ENCODE measurements at places on chromosomes 3 and 15.
A peak's percentile ranks its signal among the peaks of the same experiment; 100 is the strongest.

- DNase-seq: no peak
Measured at GRCh38 chr3:128494367-128494650, 1.3 kb upstream of the GATA2 start.

- DNase-seq: no peak
Measured at GRCh38 chr3:119368298-119368697, 74.1 kb downstream of the ARHGAP31 start.

DNA sequence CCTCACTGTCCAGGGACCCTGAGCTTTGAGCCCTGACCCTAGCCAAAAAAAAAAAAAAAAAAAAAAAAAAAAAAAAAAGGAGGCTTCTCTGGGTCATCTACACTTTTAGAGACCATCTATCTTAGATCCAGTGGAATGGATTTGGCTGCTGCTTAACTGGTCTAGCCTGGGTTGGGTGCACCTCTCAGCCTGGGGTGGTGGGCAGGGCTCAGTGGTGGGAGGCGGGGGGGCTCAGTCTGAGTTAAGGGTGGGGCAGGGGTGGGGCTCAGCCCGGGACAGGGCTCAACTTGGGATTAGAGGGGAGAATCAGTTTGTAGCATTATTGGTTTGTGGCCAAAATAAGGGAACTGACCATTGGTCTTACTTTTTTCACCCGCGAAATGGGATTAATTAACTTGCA, 139.2 kb downstream of the TPRA1 start:
- DNase-seq: no peak

GRCh38 chr3:180973543-180973942, 16.0 kb downstream of the DNAJC19 start:
- no peak for DNase-seq

GRCh38 chr3:183272142-183272541, 19.1 kb downstream of the B3GNT5 start:
- DNase-seq: no peak

DNA sequence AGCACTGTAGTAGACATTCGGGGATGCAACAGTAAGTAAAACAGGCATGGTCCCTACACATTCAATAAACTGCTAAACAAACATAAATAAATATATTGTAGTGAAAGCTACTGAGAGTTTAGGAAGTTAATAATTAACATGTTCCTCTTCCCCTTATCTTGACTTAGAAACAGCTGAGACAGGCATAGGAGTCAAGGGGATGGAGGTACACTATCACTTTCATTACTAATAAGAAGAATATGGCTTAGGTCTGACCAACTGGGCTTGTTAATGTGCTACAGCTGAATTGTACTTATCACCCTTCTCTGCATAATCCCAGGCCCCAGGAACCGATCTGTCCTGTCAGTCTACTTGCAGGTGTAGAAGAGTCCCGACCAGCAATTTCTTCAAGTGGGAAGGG, 116.3 kb upstream of the DAZL start:
- DNase-seq: no peak

DNA sequence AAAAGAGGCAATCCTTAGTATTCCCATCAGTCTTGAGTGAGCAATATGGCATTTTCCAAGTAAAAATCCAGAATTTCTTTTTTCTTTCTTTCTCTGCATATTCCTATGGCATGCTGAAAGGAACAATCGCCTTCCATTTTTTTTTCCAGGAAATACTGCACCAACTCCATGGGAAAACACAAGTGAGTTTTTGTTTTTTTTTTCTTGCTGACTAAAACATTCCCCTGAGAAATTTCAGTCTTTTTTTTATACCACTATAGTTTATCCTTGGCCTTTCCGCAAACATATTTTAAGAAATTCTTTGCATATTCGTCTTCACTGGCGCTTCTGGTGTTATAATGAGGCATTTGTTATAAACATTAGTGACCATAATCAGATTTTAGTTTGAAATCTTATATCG, 429.6 kb upstream of the MDFIC2 start:
- DNase-seq: no peak

- DNase-seq: no peak
Measured at GRCh38 chr3:23162934-23163333, 40.2 kb upstream of the UBE2E2 start.

- no peak for DNase-seq
Measured at GRCh38 chr3:99919694-99920093, 102.0 kb downstream of the CMSS1 start.

- no peak for DNase-seq
Measured at GRCh38 chr3:127637971-127638370, 9.0 kb downstream of the PODXL2 start.

DNA sequence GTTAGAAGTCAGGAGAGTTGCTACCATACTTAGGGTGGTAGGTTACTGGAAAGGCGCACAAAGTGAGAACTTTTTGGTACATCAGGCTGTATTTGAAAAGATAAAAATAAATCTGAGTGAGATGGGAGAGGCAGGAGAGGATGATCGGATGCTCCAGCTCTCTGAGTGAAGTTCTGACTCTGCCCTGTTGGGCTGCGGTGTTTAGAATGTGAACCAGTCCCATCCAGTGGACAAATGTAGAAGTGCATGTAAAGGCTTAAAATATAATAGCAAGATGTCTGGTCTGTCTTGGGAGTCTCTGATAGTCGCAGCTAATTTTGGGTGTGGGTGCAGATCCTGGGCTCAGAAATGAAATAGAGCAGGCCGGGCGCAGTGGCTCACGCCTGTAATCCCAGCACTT, 30.4 kb downstream of the ACKR2 start:
- no peak for DNase-seq

GRCh38 chr3:197224034-197224444, 74.4 kb downstream of the DLG1 start:
- DNase-seq: no peak

GRCh38 chr3:24722087-24722486, 227.4 kb upstream of the THRB start:
- DNase-seq: no peak

DNA sequence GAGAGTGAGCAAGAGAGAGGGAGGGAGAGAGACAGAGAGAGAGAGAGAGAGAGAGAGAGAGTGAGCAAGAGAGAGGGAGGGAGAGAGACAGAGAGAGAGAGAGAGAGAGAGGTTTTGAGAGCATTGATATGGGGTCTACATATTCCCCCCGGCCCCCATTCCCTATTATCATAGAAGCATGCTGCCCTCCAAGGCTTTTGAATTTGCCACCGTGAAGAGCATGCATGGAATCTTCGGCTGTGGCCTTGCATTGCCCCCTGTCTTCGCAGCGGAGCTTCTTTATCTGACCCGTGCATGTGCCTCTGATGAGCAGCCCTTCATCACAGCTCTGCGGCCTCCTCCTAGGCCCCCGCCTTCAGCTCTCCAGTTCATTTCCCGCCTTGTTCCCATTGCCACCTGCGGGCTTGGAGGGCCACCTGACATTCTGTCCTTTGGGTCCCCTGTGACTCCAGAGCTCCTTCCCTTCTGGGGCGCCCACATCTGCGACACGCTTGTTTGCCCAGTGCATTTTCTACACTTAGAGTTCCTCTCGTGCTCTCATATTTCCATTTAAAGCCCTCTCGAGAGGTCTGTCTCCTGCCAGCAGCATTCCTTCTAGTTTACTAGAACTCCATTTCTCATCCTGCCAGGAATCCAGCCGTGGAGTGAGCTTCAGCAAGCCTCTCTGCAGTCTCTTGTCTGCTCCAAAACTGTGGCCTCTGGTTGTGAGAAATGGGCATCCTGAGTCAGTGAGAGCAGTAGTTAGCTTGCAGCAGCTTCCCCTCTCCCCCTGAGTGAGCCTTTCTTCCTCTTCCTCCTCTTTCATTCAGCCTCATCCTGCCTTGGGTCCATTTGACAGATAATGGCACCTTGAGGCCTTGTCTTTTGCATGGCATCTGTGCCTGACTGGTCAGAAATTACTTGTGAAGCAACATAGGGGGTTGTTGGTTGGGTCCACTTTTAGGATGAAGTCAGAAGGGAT, 25.3 kb downstream of the LPP start:
- no peak for DNase-seq

DNA sequence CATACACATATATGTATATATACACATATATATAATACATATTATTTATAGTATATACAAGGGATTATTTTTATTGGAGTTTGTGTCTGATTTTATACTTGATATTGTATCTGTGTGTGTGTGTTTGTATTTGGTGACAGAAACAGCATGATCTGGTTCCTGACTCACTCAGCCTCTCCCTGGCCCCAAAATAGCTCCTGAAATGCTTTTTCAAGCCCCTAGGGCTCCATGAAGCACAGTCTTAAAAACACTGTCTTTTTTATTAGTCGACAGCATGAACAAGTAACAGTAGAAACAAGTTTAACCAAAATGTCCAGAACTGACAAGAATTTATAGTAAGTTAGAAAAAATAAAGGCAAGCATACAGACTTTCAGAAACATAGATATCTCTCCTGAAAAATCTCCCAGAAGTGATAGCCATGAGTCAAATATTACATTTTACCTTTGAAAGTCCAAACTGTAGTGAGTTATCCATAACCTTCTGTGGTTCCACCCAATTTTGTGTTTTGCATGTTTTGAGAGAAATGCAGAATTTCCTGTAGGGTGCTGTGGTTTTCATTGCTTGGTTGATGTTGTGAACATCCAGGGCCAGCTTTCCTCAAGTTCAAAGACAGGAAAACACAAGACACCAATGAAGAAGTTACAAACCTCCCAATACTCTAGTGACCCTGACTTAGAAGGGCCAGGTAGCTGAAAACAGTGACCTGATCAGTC, 98.5 kb upstream of the CCDC80 start:
- DNase-seq: no peak

GRCh38 chr15:90929246-90930019, 2.9 kb downstream of the HDDC3 start:
- no peak for DNase-seq

DNA sequence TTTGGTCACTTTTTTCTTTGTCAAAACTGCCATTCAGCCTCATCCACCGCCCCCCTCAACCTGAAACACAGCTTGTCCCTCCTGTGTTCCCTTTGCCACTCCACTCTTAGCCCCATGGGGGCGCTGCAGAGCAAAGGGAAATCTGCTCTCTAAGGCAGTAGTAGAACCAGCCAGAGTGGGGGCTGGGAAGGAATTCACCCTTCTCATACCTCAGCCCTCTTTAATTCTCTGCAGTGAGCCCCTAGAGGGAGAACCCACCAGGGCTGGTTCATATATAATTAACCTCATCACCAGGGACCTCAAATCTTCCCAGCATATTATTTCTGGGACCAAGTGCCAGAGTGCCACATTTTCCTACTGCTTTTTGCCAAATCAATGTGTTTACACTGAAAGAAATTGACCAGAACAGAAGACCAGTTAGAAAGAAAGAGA, 2.8 kb upstream of the BCL6 start:
- peak; percentile 90 for DNase-seq

DNA sequence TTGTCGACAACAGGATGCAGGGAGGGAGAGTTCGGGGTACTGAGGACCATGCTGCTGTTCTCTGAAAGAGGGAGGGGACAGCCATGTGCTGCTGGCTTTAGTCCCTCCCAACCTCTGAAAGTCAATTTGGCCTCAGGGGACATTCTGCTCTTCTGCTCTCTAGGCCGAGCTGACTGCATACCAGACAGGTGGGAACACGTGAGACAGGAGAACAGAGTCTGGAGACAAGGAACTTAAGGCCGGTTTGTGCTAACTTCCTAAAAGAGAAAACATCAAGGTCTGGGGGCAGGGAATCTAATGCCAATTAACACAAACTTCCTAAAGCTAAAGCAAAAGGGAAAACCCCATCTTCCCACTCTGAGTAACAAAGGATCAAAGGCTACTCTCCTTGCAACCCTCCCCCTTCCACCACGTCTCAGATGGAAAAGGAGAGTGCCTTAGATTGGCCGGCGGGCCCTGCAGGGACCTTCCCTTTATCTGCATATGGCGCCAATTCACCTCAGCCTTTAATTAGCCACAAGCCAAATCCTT, 41.0 kb downstream of the SLCO2A1 start:
- DNase-seq: no peak

- DNase-seq: no peak
Measured at GRCh38 chr3:84439476-84439875, 519.3 kb upstream of the CADM2 start.

DNA sequence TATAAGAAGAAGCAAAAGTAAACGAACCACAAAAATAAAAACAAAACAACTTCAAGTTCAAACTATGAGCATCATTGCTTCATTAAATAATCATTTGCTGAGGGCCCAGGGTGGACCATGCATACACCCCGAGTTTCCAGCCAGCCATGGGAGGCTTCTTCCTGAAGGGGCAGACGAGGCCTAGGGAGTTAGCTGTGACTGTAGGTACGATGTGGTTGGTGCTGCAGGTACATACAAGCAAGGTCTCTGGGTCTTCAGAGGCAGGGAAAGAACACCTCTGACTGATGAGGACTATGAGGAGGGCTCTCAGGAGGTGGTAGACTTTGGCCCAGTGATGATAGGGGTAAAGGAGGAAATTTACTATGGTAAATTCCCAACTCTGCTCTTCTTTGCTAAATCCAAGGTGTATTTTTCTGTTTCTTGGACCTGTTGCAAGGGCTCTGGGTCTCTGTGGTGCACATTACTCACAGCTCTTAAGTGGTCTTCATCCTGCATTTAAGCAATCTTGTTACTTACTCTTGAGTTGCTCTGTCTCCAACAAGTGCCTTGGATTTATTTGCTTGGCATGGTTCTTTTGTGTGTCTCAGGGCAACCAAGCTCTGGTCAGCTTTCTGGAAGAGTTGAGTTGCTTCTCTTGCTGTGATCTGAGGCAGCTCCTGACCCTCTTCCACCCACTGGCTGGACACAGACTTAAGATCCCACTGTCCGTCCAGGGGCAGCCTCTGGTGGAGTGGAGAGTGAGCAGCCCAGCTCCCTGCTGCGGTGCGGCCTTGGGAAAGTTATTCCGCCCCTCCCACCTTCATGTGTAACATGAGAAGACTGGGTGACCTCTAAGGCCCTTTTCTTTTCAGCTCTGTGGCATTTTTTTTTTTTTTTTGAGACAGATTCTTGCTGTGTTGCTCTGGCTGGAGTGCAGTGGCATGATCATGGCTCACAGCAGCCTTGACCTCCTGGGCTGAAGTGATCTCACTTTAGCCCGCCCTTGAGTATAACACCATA, 56.1 kb upstream of the KIF23 start:
- no peak for DNase-seq

GRCh38 chr15:76203346-76204108, 107.7 kb downstream of the ETFA start:
- no peak for DNase-seq

DNA sequence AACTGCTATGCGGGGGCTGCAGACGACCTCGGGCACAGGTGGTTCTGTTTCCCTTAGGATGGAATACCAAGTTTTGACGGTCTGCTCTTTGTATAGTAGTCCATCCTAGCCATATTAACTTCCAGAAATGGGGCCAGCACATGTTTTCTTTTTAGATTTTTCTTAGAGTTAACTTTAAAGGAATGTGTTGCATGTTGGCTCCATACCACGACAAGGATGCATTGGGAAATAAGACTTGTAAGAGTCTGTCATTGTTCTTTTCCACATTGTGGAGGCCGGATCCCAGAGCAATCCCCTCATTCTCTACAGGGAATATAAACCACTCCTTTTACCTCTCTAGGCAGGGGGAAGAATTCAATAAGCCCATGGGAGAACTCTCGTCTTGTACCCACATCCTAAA, 87.1 kb upstream of the PLSCR4 start:
- no peak for DNase-seq
